Activated T-cell treated with anti-CD3 and anti-CD28 coated beads, Interleukin-2, amount 50 U/mL, for 1 hour (primary cell): ENCODE measurements at places on chromosomes 5 and 9.
A peak's percentile ranks its signal among the peaks of the same experiment; 100 is the strongest.

DNA sequence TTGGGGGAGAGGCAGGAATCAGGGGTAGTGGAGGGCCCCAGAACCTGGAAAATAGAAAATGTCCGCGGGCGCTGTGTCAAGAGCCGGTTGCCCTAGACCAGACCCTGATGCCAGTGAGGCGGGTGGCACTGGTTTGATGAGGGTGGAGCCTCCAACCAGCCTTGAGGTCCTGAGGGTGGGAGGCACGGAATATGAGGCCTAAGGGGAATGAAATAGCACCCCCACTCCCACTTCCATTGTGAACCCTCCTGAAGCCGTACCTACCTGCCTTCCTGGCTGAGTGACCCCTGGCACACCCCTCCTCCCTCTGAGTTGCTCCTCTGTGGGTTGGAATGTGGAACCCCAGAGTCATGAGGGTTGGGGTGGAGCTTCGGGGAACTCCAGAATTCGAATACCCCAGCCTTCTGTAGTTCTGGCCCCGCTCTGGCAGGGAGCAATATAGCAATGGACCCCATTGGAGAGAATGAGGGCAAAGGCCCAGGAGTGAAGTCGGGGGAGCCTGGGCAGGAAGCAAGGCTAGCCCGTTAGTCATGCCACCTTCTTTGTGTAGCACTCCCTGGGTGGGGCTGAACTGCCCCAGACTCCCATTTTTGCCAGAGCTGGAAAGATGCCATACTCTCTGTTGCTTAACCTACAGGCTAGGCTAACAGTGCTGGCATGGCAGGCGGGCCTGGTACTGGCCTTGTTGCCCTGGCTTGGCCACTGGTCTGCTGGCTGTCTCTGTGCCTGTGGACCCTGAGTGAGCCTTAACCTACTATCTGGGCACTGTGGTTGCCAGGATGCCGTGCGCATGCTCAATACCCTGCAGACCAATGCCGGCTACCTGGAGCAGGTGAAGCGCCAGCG lies 1.0 kb downstream of the FPGS start:
- DNase-seq, result peak; percentile 39

- DNase-seq, result no peak
Measured at GRCh38 chr9:136977223-136977622, at the start of gene PTGDS. Gene PTGDS (plus strand): TSS chr9:136977504. CDS start chr9:136977579, 75 bp downstream.

GRCh38 chr9:68538200-68538599 lies 2.5 kb downstream of the TMEM252 start:
- no peak for DNase-seq

GRCh38 chr9:130411566-130411915 lies 33.2 kb upstream of the ASS1 start:
- no peak for DNase-seq

GRCh38 chr5:5585751-5586341 lies 163.4 kb downstream of the ICE1 start:
- DNase-seq, result no peak

- DNase-seq, result no peak
Measured at GRCh38 chr9:128753627-128754026, 18.1 kb downstream of the ZER1 start.

DNA sequence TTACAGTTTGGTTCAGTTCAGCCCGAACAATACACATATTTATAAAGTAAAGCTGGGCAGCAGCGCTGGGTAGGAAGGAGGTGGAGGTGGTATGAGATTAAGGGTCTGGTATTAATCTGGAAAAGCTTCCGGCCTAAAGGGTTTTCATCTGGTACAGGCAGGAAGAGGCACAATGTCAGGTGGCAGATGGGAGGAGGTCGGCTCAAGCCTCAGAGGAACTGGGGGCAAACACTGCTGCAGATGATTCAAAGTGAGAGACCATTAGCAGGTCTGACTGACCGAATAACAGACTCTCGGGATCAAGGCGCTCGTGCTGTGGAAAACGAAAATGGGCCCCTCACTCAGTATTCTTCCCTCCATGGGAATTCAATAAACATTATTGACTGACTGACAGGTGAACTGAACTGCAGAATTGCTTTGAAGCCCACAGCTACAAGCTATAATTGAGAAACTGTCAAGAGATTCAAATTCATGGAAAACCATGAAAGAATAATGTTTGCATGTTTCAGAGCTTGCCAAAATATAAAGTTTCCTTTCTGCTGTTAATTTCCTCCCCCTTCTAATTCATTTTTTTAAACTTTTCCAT lies 75.3 kb downstream of the TMEM167A start:
- DNase-seq, result no peak

GRCh38 chr5:157248821-157249470 lies 17.0 kb upstream of the CYFIP2 start:
- DNase-seq, result no peak
